Right renal cortex interstitium (tissue), 3 donors: ENCODE measurements at places on chromosomes 4 and X.

DNA sequence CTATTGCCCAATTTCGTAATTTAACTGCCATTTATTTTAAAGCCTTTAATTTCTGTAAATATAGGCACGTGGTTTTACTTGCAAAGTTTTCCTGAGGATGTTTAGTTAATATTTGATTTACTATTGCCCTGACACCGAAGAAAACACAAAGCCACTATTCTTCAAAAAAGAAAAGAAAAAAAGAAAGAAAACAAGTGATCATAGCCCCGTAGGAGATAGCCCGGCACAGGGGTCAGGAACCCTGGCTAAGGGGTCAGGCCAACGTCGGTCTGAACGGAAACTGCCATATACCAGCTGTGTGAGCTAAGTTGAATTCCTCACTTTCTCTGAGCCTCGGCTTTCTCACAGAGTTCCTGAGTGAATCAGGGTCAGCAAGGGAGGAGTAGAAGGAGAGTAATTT is 17.7 kb upstream of the LAMP2 start:
- DNase-seq: no peak

DNA sequence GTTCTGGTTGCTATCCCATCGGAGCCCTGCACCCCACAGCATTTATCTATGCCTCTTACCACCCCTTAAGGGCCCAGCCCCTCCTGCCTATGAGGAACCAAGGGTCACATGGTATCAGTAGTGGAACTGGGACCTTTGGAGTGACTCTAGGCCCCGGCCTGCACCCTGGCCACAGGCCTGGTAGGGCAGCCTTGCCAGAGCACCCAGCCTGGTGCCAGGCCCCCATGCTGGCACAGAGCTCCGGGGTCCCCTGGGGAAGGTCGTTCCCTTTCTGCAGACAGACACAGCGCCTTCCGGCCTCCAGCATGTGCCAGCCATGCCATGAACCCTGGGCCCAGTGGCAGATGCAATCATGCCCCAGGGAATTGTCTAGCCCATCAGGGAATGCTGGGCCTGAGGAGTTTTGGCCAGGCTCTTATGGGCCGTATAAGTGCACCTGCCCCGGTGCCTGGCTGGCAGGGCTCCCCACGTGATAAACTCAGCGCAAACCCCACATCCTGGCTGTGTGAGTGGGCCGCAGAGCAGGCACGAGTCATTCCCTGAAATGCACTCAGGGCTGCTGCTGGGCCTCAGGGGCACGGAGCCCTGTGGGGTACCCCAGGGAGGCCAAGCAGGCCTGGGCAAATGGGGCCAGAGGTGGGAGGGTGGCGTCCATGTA is 19.8 kb upstream of the ADD1 start:
- DNase-seq: no peak

DNA sequence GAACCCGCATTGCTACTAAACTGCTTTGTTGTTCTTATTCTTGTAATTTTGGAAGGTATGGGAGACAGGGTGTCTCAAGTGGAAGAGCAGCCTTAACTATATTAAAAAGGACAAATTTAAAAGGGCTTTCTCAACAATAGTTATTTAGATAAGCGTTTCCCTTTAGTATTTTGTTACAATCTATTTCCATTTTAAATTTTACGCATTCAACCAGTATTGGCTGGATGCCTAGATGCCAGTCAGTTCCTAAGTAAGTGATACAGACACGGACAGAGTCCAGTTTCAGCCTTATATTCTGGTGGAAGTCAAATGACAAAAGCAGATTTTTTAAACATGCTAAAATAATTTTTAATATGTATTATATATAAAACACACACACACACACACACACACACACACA is 28.3 kb downstream of the FAT1 start:
- no peak for DNase-seq

GRCh38 chr4:123974386-123975149 is 578.0 kb downstream of the SPRY1 start:
- no peak for DNase-seq

DNA sequence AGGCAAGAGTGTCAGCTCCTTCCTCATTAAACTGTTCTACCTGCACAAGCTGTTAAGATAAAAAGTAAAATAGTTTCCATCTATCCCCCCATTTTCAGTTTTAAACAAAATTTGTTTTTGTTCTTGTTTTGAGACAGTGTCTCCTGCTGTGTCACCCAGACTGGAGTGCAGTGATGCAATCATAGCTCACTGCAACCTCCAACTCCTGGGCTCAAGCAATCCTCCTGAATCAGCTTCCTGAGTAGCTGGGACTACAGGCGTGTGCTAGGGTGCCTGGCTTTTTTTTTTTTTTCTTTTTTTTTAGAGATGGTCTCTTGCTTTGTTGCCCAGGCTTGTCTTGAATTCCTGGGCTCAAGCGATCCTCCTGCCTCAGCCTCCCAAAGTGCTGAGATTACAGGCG is 105.4 kb downstream of the HS6ST2 start:
- DNase-seq: no peak

DNA sequence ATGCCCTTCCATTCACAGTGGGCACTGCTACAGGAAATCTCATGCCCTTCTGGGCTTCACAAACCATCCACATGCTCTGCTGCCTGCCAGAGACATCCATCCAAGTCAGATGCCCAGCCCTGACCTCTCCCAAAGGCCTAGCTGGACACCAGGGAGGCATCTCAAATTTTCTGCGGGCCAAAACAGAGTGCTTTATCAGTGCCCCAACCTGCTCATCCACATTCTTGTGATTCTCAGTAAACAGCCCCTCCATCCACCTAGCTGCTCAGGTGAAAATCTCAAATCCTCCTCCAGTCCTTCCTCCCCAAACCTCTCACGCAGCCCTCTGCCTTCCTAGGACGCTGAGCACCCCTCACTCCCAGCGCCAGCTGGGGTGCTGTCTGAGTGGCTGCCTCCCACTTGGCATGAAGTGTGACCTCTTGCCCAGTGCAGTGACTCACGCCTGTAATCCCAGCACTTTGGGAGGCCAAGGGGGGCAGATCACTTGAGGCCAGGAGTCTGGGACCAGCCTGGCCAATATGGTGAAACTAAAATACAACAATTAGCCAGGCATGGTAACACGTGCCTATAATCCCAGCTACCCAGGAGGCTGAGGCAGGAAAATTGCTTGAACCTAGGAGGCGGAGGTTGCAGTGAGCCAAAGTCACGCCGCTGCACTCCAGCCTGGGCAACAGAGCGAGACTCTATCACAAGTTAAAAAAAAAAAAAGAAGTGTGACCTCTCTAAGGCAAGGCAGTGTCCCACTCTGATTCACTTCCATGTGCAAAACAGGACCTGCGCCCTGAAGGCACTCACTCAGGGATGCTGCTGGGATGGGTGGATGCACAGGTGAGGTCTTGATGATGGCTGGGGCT is 1.7 kb upstream of the AFAP1 start:
- no peak for DNase-seq

DNA sequence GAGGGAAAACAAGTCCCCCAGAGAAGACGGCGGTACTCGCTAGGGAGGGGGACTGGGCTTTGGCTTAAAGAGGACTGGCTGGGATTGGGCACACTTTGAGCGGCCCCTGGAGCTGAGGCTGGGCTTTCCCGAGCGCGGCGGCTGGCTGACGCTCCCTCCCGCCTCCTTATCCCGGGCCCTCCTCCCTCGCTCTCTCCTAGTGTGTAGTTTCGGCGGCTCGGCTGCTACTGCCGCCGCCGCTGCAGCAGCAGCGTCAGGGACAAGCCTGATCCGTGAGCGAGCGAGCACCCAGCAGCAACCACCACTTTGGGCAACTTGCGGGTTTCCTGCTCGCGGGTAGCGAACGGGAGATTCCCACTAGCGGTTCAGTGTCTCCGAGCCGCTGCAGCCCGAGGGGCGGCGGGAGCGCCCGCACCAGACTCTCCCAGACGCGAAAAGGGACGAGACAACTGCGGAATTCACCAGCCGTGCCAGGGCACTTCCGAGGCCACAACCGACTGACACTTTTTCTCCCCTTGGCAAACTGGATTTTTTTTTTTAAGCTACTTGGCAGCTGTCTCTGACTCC is 632 bp upstream of the PCDH7 start:
- DNase-seq: no peak

DNA sequence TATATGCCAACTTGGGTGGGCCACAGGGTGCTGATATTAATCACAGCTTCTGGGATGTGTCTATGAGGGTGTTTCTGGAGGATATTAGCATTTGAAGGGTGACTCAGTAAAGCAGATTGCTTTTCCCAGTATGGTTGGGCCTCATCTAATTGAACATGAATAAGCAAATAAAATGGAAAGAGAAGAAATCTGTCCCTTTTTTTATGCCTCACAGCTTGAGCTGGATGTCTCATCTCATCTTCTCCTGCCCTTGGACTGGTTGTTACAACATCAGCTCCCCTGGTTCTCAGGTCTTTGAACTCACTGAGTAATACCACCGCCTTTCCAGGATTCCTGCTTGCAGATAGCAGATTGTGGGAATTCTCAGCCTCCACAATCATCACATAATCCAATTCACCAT is 1149.2 kb downstream of the PCDH18 start:
- no peak for DNase-seq

DNA sequence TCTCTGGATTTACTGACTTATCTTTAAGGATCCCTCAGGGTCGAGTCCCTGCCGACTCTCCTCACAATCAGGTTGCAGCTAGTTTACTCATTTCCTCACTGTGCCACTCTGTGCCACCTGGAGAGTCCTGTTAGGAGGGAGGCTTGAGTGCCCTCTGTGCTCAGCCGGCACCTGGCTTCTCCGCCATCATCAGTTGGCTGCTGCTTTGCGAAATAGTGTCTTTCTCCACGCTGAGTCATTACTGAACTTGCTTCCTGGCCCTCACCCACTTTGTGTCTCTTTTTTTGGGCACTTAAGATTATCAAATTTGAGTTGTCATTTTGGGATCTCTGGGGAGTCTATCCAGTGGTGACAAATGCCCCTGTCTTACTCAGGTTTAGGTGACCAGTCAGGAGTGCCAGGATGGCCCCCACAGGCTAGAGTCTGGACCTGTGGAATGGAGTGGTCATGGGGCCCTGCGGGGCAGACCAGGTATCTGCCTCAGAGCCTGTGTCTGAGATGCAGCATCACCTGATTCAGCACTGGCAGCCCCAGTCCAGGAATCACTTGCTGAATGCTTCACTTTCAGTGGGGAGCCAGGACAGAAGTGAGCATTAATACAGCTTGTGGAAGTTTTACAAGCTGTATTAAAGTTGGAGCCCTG is 37.7 kb downstream of the JADE1 start:
- DNase-seq: no peak

DNA sequence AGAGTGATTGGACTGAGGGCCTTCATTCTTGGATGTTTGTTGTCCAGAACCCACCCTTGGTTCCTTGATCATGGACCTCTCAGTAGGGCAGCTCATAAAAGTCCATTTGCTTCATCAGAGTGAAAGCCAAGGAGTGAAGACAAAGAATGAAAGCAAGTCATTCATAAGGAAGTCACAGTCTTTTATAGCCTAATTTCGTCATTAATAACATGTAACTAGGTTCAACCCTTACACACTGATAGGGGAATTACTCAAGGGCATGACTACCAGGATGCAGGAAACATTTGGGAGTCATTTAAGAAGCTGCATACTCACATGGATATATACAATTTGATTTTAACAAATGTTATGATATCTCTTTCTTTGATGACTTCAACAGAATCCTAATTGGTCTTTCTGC is 95.2 kb downstream of the RPA4 start:
- no peak for DNase-seq
